ENCODE measurements at places on chromosomes 2 and 18.

DNA sequence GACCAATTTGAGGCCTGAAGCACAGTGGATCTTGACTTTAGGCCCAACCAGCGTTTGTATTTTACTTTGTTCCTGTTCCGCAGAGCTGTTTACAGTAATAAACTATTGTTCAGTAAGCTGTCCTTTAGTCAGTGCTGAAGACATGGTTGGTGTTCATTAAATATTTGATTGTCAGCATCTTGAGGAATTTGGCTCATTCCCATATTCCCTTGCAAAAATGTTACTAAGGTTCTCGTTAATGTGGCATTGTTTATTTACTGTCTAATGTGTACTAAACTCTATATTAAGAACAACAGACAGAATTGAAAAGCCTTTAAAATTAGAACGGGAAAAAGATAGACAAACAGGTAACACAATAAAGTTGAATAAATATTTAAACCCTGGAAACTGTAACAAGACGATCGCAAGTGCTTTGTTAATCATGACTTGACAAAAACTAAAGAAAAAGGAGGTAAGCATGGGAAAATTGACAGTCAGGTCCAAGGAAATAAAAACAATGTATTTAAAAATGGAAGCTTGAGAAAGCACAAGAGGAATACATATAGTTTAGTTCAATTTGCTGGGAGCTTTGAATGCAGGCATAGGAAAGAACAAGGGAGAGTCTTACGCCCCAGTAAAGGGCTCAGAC, 1060.8 kb upstream of the CRIM1 start:
- no peak for DNase-seq

DNA sequence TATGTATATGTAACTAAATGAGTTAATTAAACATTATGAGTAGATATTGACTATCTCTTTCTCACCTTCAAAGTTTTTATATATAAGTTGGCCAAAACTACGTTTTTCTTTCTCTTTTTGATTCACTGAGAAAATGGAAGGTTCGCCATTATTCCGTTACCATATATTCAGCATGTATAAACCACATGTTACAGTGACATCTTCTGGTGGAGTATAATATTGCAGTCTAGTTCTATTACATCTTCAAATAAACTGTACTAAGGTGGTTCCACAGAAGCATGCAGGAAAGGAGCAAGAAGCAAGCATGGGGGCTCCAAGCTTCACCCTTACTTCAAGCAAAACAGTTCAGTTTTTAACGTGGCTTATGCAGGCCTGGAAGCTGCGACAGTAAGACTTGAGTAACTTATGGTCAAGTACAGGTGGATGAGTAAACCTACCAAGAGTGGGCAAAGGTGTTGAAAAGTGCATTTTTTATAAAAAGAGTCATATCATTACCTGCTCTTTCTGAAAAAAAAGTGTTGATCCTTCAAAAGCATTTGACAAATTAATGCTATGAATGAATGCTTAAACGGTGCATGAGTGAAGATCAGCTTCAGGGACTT, 129.8 kb upstream of the RAB6C start:
- no peak for DNase-seq

- no peak for DNase-seq
Observed at GRCh38 chr2:101773137-101773536, 75.6 kb downstream of the MAP4K4 start.

DNA sequence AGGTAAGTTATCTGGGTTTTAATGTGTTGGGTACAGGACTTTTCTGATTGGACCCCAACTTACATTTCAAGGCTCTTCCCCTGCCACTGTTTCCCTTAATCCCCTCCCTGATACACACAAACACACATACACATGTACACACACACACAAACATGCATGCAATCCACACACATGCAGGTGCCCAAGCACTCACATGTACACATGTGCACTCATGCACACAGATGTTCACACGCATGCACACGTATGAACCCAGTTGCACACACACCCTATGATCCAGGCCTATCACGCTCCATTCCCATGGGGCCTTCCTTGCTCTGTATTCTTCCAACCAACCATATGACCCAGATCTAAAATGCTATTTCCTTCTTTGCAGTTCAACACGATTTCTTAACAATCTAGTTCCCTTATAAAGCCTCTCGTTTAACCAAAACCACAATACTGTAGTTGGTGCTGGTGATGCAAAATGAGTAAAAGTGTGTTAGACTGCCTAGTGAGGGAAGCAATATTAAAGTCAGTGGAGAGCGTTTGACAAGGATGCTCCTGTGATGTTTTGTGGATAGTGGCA, 11.1 kb downstream of the SERPINB8 start:
- DNase-seq, result no peak

GRCh38 chr2:228474466-228474865, 293.0 kb upstream of the SPHKAP start:
- no peak for DNase-seq

- DNase-seq, result no peak
Observed at GRCh38 chr18:60070631-60071030, 170.8 kb downstream of the PMAIP1 start.

- no peak for DNase-seq
Observed at GRCh38 chr18:3585656-3586509, 135.9 kb downstream of the TGIF1 start.

- DNase-seq, result no peak
Observed at GRCh38 chr2:68435615-68436014, 31.5 kb downstream of the FBXO48 start.

GRCh38 chr2:164873210-164873908, 31.7 kb upstream of the COBLL1 start:
- DNase-seq, result no peak

DNA sequence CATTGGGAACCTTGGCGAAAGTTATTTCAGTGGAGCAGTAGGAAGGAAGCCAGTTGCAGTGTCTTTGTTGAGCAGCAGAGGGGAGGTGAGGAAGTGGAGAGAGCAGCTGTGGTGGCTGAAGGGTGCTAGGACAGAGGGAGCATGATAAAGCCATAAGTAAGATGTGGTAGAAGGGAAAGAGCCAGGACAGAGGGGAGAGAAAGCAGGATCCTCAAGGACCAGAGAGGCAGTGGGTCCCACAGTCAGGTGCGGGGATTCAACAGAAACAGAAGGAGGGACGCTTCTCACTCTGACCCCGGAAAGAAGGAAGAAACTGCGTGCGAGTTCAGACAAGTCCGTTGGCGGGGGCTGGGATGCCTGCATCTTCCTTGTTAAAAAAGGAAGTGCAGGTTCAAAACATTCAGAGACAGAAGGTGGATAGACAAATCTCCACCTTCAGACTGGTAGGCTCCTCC, at the start of gene CXCR2:
Gene CXCR2 (plus strand): TSS at position 403 of the 455 bp plus-strand sequence. CDS start 8,774 bp downstream, outside the sequence.
- no peak for DNase-seq

GRCh38 chr2:12604341-12604740, 112.4 kb upstream of the TRIB2 start:
- no peak for DNase-seq

GRCh38 chr2:160256507-160256906, 56.4 kb upstream of the ITGB6 start:
- DNase-seq, result no peak

DNA sequence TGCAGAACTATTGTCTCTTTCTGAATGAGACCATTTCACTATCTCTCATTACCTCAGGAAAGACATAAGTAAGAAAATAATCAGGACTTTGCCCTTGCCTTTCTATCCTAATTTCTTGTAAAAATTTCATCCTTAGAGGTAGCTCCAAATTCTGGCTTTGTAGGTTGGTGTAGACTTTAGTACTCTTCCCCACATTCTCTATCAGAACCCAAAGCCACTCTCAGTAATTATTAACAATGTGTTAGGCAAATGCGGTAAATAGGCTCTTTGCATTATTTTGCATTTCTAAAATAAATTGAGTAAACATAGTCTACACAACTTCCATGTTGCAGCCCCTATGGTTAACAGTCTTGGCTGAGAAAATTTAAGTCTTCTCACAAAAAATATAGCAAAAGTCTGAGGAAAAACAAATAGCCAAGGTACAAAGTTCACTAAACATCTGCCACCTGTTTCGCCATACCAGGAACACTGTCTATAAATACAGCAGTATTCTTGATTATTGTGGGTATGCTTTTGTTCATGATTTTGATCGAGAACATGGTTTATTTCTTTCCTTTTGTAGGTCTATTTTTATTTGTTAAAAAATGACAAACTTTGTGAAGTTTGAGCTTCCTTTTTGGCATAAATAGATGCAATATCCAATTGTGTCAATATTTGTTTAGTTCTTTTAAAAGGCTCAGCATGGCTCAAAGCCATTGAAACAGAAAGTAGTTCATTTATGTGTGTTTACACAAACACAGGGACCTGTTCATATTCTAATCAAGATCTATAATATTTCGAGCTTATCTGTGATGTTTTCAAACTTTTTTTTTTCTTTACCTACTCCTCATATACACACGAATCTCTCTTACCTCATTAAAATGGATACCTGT, 1061.5 kb downstream of the CNTNAP5 start:
- no peak for DNase-seq

DNA sequence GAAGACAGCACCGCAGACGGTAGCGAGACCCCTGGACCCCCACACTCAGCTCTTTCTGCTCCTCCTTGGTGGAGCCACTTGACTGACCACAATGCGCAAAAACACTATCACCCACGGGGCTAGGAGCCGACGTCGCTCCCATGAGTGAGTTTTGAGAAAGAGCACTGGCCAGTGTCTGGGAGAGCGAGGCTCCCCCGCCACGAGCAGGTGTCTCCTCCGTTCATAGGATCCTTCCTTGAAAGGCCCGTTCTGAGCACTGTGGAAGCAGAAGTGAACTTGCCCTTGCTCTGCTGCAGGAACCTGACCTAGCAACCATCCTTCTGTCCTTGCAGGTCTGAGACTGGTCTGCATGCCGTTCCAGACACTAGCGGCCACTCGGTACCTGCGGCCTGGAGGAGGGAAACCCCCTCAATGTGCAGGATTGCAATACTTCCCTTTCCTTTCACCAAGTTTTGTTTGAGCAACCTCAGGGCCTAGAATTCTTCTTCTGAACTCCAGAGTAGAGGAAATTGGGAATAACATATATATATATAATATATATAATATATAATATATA, 12.9 kb upstream of the ZNF516 start:
- no peak for DNase-seq

- no peak for DNase-seq
Observed at GRCh38 chr2:233021771-233022170, 8.7 kb upstream of the NGEF start.

- DNase-seq, result no peak
Observed at GRCh38 chr18:35345460-35345921, 1.3 kb upstream of the ZNF24 start.

Measured in stimulated activated CD4-positive, alpha-beta T cell treated with anti-CD3 and anti-CD28 coated beads, Interleukin-12 subunit alpha, Interleukin-12 subunit beta, amount 100 ng/mL, for 24 hours (primary cell).